GM12865 (cell line): ENCODE measurements at places on chromosomes 2 and 18.

DNA sequence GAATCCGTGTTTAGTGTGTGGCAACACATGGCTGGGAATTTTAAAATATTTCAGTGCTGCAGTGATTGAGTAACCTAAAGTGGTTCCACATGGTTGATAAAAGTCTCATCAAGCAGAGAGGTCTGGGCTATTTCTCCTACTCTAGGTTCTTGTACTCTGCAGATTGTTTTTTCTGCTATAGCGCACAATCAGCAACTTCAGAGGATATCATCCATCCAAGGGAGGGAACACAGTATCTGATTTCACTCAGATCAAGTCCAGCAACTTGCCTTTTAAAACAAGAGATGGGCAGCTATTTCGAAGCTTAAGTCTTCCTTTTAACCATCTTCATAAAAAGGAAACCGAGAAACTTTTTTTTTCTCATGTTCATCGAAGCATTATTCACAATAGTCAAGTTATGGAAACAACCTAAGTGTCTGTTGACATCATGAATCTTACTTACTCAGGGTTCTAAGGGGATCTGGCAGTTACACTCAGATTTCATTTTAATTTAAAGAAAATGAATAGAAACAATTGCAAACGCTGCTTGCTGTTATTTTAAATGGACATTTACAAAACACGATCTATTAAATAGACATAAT, 172.7 kb upstream of the TRIB2 start:
- DNase-seq = peak; percentile 56

DNA sequence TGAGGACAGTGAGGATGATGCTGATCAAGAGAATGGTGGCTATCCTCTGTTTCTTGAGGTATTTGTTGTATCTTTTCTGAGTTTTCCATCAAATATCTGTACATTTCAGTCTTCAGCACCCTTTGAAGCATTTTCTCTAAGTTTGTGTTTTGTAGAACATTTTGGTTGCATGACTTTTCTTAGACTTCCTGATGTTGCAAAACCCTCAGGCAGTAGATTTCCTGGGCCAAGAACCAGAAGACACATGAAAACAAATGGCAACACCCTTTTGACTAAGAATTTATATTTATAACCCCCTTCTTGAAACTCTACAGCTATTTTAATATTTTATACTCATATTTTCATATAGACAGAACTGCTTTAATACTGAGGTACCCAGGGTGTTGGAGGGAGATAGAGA, 16.2 kb downstream of the HNMT start:
- DNase-seq = no peak

- no peak for DNase-seq
These were observed 37.6 kb downstream of the SLC14A1 start for GRCh38 chr18:45761512-45762114.

DNA sequence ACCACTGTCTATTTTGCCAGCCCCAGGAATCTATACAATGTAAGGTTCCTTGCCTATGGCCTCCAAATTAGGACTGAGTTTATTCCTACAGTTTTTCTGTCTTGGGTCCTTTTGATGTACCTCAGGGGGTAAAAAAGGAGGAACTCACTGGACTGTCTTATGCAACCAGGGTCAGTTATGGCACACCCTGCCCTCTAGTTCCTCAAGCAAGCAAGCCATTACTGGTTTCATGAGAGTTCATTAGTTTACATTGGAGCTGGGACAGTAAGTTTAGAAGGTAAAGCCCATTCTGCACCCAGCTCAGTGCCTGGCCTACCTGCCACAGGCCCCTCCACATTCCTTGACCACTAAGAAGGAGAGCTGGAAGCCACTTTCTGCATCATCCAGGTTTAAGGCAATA, 68.7 kb upstream of the WIPF1 start:
- DNase-seq = no peak

DNA sequence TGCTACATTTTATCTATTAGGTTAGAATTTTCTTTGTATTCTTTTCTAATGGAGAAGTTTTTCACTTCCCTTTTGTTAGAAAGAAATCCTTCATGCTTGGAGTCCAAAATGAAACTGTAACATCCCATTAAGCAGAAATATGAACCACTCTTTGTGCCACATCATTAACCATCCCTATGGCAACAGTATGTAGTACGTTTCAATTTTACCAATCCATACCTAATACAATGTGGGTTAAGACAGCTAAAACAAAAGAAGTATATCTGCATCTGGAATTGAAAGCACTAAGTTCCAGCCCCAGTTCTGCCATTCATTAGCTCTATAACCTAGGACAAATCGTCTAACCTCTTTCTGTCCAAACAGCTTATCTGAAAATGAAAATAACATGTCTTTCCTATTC, 409.2 kb upstream of the SPHKAP start:
- peak; percentile 82 for DNase-seq

DNA sequence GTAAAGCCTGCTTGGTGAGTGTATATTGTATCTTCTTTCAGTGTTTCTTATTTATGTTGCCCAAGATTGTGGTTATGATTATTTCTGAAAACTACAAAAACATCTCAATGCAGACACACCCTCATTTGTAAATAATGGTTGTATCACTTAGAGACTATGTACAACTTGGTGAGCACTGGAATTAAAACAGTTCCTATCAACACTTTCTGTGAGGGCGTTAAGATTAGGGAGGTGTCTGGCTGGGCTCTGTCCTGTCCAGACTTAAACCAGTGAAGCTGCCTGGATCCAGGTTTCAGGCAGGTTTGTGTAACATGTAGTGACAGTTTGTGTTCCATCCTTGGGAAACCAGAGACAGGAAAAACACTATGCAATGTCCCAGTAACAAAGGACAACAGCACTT, 49.7 kb downstream of the CTAGE1 start:
- DNase-seq = no peak

- DNase-seq = no peak
These were observed 78.0 kb upstream of the WIPF1 start for GRCh38 chr2:174675615-174676014.

DNA sequence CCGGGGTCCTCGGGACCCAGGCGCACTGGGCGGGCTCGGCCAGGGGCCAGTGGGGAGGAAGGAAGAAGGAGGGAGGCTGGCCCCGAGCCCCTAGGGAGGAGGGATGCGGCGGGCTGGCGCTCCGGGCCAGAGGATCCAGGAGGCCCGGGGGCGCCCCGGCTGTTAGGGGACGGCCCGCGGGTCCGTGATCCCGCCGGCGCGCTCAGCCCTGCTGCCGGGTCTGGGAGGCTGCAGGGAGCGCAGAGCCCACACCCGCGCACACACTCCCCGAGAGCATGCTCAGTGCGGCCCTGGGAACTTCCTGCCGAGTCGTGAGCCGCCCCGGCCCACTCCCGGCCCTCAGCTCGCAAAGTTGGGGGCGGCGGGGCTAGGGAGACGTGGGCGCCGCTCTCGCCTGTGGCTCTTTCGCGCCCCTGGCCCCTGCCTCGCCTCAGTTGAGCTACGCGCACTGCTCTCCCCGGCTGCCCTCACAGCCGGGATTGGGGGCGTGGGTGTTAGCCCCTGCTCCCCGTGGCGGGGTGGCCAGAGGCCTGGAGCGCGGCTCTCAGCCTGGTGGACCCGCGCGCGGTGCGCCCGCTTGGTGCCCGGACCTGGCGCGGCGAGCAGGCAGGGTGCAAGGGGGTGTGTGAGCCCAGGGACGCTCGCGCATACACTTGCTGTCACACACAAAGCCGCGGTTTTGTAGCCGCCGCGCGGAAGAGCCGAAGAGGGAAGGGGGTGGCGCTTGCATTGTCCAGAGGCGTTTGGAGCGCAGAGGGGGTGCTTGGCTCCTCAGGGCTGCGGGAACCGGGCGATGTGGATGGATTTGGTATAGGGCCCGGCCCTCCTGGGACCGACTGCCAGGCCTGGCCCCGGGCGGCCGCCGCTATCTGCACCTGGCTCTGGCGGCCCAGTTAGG, 132.9 kb upstream of the MGAT5 start:
- DNase-seq = peak; percentile 80

DNA sequence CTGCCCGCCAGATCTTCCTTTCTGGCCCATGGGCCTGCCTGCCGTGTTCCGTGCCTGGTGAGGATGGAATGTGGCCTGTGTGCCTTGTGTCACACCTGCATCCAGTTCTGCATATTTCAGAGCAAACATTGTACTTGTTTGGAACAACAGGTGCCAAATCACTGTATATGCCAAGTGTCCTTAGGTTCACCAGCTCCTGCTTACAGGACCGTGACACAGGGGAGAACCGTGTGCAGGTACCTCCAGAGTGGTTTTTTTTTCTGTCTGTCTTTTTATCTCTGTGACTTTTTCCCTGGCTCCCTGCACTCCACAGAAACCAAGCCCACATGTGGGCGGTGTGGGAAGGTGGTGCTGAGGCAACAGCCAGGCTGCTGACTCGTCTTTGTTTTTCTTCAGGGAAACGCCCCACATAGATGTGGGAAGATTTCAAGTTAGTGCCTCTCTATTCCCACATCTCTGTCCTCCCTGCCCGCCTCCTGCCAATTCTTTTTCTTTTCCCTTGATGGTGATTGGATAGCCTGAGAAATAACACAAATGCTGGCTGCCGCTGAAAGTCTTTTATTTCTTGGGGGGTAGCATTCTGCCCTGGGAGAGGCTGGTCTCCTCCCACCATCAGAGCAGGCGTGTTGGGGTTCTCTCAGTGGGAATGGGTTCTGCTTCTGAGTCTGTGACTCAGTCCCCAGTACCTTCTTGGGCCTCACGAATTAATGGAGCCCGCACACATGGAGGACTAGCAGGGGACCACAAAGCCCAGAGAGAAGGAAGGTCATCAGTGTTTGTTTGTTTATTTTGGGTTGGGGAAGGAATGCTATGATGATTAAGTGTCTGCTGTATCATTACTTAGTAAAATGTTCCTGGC, 21.4 kb downstream of the GRHL1 start:
- DNase-seq = no peak

DNA sequence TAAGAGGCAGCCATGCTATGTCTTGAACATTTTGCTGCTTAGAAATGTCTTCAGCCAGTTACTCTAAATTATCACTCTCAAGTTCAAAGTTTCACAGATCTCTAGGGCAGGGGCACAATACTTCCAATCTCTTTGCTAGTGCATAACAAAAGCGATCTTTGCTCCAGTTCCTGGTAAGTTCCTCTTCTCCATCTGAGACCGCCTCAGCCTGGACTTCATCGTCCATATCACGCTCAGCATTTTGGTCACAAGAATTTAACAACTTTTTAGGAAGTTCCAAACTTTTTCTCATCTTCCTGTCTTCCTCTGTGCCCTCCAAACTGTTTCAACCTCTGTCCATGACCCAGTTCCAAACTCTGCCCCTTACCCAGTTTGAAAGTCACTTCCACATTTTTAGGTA, 8.8 kb upstream of the SLC35F5 start:
- DNase-seq = no peak

DNA sequence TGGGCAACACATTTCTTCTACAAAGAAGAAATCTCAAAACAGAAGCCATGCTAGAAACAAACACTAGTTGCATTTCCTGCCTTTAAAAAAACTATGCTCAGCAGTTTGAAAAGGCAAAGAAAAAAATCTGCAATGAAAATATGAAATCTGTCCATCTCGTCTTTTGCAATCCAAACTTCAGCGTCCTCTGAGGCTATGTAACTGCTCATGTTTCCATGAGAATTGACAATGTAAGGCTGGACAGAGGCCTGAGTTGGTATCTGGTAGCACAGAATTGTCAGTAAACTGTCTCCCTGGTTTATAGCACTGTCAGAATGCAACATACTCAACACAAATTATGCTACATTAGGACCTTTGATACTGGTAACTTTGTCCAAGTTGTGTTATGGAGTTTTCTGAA, 429.9 kb downstream of the ARHGAP15 start:
- DNase-seq = no peak
